ENCODE measurements at places on chromosomes 2 and 18.

DNA sequence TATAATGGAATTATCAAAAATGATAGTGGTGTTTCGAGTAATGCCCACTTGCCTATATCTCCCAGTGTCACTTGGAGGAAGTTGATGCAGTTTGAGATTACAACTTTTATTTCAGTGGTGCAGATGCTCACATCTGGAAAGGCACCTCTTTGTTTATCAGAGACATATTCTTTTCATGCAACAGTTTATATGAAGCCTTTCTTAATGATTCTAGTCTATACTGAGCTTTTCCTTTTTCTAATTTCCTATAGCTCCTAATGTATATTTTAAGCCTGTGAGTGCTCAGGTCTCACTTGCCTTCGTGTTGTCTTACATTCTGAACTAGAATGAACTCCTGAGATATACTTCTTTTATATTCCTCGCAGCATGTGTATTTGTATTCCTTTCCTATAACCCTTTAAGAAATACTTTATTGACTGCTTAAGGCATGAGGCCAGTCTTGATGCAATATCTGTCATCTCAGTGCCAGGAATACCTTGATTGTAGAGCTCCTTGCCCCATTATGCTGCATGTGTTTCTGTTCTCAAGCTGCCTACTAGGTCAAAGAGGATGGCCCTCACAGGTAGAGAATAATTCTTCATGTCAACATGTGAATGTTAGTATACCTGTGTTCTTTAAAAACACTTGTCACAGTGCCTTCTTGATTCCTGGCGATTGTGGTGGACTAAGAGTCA lies 52.6 kb downstream of the VRK2 start:
- no peak for DNase-seq

- DNase-seq: no peak
Measured at GRCh38 chr2:185222311-185222710, 516.3 kb upstream of the FSIP2 start.

GRCh38 chr2:49719241-49719640 lies 564.9 kb upstream of the FSHR start:
- no peak for DNase-seq

GRCh38 chr2:127220768-127221527 lies 849 bp upstream of the CYP27C1 start:
- no peak for DNase-seq

GRCh38 chr2:45761635-45762034 lies 110.2 kb downstream of the PRKCE start:
- DNase-seq: no peak

GRCh38 chr2:216279459-216279858 lies 92.8 kb downstream of the MARCHF4 start:
- no peak for DNase-seq

DNA sequence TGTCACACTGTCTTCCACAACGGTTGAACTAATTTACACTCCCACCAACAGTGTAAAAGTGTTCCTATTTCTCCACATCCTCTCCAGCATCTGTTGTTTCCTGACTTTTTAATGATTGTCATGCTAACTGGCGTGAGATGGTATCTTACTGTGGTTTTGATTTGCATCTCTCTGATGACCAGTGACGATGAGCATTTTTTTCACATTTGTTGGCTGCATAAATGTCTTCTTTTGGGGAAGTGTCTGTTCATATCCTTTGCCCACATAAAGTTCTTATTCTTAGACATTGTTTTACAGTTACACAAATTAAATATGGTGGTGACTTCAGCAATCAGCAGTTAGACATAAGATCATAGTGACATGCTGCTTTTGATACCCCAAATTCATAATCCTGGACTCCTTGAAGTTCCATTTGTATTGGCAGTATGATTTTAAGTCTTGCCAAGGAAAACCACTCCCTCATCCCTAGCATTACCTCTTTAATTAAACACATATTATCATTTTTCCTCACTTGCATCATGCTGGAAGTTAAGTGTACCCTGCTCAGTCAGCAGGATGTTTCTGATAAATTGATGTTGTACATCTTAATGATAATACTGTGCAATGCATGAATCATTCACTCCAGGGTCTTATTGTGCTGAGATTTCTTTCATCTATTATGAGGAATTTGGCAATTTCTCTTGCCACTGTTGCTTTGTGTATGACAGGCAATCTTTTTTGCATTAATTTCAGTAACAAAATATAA lies 67.6 kb upstream of the STAT1 start:
- no peak for DNase-seq

GRCh38 chr2:82735336-82735735 lies 1723.7 kb downstream of the SUCLG1 start:
- DNase-seq: no peak

DNA sequence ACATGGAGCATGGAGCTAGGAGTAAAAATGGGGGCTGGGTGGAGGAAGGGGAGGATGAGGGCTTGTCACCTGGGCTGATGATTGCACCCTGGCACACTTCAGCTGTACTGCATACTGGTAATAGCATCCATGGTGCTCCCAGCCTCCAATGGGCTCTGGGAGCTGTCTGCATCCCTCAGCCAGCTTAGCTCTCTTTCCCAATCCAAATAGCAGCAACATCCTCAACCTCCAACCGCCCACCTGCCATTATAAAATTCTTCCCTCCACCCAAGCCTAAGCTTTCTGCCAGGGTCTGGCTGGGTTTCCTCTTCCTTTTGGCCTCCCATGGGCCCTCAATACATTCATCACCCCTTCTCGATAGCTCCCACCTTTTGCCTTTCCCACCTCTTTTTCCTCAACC lies 110.1 kb downstream of the LYPD1 start:
- DNase-seq: no peak

Measured in SW480 (cell line).